ENCODE measurements at places on chromosomes 2 and 18. TPM values are rescaled to one million over a fixed set of nuclear protein-coding genes. Genes with fewer than 3 reads are reported as not detected.
A peak's percentile ranks its signal among the peaks of the same experiment; 100 is the strongest.

NLRC4 gene
- 0.55 TPM for total RNA-seq

LBX2 gene
- total RNA-seq: 1.2 TPM

SMYD1 gene
- not detected for total RNA-seq

PLB1 gene
- 1.9 TPM for total RNA-seq

PCGF1 gene
- 63.1 TPM for total RNA-seq

SAG gene
- total RNA-seq: 0.02 TPM

LRP2 gene
- total RNA-seq: 0.70 TPM

RGPD5 gene
- total RNA-seq: 53.2 TPM

PLCD4 gene
- 0.35 TPM for total RNA-seq

- no peak for DNase-seq
These were observed 24.3 kb downstream of the NCAPH start for GRCh38 chr2:96359866-96360265.

DNA sequence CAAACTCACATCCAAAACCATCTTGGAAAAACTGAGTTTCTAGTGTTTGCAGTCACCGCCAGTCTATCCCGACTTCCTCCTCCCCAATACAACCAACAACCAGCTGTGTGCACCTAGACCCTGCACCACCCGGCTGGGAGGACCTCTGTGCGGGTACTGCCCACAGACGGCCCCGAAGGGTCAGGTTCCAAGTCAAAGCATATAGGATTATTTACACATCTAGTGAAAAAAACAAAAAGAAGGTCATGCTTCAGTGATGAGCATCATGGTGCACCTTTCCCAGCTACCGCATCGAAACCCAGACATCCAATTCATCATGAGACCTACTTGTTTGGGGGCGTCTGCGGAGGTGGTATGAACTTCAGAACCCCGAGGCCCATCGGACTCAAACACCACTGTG lies 124.8 kb downstream of the ZNF516 start:
- no peak for DNase-seq

DNA sequence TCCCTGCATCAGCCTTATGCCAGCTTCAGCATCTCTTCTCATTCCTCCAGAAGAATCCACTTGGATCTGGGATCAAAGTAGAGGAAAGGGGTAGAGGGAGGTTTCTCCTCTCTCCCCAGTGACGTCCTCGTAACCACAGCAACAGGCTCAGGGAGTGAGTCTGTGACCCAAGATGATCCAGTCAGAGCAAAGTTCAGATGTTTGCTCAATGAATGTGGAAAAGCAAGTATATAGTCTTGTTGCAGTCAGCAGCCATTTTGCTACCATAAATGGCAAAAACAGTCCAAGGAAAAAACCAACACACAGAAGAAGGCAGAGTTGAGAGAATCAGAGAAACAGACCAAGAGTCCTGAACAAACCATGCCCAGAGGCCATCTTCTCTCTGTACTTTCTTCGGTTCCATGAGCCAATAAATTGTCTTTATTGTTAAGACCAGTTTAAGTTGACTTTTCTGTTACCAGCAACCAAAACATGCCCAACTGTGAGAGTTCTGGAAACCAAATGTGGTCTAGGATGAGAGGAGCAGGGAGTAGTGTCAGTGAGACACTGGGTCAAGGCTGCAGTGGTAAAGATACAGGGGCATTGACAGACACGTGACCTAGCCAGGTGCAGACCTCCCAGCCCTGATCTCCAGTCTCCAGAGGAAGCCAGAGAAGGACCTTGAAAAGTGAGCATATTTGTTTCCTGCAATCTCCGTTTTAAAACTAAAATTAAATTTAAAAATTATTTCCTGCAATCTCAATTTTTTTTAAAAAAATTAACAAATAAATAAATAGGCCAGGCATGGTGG lies 3.2 kb upstream of the CXCR1 start:
- no peak for DNase-seq

DNA sequence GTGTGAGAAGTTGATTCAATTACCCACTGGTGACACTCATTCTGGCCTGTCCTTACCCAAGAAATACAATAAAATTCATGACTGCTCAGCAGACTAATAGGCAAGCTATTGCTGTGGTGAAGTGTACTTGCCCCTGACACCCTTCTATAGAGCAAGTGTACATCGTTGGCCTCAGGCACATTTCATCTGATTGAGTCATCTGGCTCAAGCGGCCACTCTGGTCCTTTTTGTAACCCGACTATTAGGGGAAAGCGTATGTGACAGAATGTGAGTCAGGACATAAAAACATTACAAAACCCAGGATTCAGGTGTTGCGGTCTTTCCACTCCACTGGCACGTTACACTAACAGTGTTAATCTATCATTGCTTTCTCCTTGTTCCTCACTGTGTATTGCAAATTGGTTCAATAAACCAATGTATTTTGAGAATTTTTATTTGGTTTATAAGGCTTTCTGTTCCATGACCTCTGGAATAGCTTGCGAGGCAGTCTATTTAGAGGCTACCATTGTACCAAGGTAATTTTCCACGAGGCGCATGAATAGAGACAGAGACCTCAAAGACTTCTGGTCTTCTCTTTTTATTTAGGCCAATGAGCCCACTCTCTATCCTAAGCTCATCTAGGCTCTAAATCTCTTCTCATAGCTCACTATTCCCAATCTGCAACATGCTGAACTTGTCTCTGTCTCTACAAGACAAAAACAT lies 10.2 kb upstream of the TTC32 start:
- DNase-seq: no peak

GRCh38 chr2:27136751-27137150 lies 2.3 kb upstream of the PREB start:
- no peak for DNase-seq

DNA sequence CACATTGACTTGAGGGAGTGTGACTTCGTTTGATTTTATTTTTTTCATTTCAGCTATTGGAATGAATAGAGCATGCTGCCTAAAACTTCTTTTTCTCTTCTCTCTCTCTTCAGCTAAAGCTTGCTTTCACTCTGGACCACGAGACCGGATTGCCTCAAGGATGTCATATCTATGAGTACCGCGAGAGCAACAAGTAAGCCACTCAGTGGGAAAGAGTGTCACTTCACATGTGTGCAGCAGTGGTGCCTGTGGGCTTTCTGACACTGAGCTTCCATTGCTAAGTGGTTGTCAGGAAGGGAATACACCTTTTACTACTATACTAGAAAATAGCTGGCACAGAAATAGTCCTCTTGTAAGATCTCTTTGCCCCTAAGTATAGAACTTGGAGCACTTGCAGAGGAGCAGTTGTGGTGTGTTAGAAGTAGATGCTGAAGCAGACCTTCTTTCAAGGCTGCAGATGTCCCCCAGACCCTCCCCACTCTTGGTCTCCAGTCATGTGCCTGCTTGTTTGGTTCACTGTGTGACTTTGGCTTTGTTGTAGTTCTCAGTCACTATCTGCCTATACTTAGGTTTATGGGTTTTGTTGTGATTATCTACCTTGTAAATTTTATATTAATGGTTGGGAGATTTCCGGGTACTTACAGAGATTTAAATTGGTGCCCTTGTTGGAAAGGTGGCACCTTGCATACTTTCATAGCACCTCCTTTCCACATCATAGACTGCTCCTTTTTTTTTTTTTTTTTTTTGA lies 78.5 kb upstream of the ALPP start:
- DNase-seq: no peak

DNA sequence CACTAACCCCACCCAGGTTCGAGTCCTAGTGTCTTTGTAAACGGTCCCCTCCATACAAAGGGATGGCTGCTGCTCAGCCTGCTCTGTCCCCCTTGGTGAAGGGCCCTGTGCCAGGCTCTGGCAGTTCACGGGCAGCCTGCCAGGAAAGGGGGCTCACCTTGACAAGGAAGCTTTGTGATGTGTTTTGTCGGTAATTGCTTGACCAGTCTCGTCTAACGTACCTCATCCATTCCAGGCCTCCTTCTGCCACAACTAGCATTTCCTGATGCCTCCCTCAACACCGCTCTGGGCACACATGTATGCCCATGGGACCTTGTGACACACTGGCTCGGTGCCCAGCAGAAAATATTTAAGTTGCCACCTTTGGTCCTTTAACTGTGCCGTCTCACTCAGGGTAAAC lies 171.9 kb downstream of the KLHL29 start:
- DNase-seq: no peak

DNA sequence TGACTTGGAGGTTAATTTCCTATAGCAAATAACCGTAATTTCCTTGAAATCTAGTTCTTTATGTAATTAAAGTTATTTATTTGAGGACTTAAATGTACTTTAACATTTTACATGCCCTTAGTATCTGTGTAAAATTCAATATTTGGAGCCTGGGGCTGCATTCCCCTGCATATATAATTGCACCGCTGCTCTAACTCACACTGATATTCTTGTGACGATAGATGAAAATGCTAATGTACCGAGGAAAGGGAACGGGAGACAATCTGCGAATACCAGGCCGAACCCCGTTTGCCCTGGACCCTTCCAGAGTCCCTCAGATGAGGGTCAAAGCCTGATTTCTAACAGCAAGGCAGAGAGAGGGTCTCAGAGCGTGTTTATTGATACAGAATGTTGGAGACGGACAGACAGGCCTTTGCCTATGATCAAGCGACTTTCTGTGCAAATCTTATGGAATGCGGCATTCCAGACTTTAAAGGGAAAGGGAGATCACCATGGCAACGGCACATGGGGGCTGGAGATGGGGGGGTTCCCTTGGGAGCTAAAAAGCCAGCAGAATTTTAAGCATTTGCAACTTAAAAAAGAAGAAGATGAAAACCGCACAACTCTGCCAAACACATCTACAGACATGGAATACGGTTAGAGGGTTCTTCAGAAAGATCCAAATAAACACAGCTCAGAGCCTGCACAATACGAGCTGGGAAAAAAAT lies 57.6 kb upstream of the TWIST2 start:
- DNase-seq: no peak

DNA sequence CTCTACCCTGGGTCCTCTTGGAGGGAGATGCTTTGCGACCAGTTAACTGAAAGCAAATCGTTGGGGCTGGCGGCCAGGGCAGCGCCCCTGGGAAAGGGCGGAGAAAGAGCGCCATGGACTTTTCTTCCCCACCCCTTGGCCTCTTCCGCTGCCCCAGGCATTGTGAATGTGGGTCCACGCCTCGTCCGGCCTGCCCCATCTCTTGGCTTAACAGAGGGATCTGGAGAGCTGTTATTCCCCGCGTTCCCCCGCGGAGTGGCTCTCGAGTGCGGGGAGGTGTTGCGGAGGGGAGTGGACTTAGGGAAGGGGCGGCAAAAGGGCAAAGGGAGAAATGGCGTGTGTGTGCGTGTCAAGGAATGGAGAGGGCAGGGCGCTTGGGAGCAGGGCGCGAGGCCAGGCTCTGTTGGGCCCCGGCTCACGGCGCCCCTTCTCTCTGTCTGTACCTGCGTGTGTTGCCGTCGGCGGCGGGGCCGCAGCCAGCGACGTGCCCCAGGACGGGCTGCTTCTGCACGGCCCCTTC lies 6.6 kb downstream of the EMX1 start:
- no peak for DNase-seq

DNA sequence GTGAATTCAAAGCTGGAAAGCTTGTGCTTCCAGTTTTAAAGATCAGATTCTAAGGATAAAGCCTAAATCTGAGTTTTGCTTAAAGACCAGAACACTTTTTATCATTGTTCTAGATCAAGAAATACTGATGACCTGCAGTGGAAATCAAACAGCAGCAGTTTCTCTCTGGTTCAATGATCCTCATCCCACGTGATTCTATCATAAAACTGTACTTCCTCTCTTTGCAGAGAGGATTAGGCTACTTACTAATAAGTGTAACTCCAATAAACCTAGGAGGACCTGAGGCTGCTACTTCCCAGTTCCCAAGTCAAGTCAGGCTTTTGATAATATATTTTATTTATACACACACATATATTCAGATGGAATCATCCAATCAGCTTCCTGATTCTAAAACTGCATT lies 81.9 kb downstream of the TCF4 start:
- DNase-seq: no peak

DNA sequence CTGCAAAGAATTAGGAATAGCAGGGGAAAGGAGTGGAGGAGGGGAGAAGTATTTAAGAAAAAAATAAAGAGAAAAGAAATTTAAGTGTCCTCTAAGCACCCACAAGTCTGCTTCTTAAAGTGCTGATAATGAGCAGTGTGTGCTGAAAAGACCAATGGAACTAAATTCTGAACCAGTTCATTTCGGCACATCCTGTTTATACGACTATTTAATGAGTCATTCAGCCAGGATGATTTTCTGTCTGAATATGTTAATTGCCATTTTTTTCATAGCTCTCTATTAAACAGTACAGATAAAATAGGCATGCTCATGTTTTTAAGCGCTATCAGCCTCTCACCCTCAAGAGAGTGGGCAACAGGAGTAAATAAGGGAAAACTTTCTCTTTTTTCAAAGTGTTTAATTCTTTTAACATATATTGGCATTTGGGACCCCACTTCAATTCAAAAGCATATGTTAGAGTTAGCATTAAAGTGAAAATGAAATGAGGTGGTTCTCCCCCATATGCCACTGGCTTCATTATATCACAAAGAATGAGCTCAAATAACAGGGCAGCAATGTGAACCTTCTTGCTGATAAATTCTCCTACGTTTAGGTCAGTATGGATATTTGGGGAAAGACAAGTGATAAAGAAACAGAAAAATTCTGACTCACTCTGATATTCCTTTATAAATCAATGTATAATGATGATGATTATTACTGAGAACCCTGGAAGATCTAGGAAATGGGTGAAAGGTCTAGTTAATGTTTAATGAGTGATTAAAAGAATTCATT lies 87.5 kb downstream of the TCF4 start:
- no peak for DNase-seq

GRCh38 chr2:68569604-68570003 lies 73.8 kb upstream of the PROKR1 start:
- DNase-seq: no peak

- DNase-seq: no peak
These were observed 126.0 kb downstream of the MREG start for GRCh38 chr2:215887303-215887702.

DNA sequence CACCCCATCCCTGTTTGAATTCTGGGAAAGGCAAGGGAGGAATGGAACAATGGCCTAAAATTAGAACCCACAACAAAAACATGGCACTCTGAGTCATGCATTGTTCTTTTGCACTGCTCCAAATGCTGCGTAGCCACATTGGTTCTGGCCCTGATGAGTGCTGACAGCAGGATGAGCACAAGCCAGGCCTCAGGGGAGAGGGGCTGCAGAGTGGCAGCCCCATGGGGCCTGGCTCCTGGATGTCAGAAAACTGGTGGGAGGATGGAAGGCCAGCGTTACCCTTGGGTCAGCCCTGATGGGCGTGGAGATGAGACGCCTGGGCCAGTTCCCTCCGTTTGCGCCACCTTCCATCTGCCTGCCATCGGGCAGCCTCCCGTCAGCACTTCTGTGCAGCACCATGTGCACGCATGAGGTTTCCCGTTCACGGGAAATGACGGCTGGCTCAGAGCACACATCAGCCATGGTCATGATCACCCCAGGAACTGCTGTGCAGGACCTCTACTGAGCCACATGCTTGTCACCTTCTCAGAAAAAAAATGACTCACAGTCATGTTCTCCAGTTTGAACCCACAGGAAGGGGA lies 65.6 kb downstream of the CYP26B1 start:
- no peak for DNase-seq

- DNase-seq: peak; percentile 63
These were observed 31.8 kb downstream of the SP100 start for GRCh38 chr2:230447455-230448451.

GRCh38 chr2:134178138-134178877 lies 75.6 kb upstream of the MGAT5 start:
- no peak for DNase-seq

Data from activated T-cell treated with anti-CD3 and anti-CD28 coated beads, Interleukin-2, amount 50 U/mL, for 72 hours (primary cell).